ENCODE measurements at places on chromosomes 1 and 21.

DNA sequence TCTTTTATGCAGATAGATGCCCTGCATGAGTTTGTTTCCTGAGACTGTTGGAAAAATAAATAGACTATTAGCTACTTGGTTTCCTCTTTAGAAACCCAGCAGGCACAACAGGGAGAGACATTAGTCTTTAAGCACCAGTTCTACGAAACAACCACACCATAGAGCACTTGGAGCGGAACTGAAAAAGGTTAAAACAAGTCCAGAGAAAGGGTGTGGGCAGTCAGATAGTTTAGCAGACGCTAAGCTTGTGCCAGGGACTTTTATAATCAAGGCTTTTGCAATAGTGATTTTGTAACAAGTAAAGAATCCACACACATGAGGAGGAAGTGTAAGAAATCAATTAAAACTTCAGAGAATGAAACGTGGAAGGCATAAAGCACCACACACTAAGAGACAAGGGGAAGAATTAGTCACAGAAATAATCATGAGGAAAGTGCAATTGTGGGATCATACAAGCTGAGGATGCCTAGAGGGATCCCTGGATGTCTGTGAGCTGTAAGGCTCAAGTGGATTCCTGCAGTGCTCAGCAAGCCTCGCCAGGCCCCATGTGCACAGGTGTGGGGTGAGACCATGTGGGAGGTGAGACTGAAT, 37.8 kb upstream of the TLR5 start:
- no peak for DNase-seq

DNA sequence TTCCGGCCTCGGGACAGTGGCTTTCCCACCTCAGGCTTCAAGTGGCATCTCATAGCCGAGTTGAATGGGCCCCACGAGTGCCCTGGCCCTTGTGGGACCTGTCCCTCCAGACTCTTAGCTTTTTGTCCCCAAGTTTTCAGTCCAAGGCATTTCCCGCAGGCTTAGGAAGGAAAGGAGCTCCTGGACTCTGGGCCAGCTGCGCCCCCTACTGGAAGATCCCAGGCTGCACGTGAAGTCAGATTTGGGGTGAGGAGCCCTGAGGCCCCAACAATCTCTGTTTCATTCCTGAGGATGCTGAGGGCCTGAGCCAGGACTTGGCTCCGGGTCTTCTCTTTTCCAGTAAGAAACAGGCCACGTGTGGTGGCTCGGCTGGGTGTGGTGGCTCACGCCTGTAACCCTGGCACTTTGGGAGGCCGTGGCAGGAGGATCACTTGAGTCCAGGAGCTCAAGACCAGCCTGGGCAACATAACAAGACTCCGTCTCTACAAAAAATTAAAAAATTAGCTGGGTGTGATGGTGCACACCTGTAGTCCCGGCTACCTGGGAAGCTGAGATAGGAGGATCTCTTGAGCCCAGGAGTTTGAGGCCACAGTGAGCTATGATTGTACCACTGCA, 67.4 kb downstream of the ARHGEF10L start:
- DNase-seq: no peak

DNA sequence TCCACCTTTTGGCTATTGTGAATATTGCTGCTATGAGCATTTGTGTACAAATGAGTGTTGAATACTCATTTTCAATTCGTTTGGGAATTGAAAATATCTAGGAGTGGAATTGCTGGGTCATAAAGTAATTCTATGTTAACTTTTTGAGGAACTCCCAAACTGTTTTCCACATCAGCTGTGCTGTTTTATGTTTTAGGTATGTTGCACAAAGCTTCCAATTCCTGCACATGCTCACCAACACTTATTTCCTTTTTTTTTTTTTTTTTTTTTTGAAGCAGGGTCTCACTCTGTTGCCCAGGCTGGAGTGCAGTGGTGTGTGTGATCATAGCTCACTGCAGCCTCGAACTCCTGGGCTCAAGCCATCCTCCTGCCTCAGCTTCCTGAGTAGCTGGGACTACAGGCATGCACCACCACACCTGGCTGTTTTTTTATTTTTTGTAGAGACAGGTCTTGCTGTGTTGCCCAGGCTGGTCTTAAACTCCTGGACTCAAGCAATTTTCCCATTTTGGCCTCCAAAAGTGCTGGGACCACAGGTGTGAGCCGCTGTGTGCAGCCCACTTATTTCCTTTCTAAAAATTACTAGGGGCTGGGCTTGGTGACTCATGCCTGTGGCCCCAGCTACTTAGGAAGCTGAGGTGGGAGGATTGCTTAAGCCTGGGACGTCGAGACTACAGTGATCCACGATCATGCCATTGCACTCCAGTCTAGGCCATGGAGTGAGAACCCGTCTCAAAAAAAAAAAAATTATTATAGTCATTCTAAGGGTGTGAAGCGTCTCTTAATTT, 33.4 kb downstream of the TMCC2 start:
- no peak for DNase-seq

DNA sequence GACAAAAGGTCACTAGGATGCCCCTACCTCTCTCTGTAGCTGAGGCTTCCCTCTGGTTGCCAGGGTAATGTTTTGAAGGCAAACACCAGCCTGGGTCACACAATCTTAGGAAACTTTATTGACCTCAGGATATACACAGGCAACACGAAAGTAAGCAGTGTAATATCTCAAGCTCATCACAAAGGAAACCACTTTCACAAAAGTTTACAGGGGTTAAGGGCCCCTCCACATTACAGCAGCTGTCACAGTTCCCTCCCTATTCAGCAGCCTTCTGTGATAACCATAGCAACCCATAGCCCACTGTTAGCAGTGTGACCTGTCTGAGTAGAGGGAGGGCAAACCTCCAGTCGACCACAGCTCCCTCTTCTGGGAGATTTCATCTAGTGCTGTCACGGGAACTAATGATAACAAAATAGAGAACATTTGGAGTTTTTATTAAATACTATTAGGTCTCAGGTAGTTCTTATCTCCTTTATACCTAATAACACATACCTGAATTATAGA, 149.8 kb downstream of the PTPRC start:
- DNase-seq: no peak

DNA sequence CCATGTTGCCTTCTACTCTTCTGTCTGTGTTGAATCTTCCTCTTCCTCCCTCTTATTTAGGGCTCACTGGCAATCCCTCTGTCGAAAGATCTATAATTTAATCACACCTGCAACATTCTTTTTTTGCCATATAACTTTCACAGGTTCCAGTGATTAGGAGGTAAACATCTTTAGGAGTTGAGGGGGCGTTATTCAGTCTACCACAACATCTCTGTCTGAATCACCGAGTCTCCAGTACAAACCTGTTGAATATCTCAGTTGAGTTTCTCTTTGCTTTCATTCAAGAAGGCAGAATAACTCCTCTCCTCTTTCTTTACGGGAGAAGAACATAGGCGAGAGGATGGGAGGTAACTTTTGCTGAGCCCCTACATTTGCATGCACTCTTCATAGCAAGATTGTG, 101.9 kb upstream of the CDC42BPA start:
- DNase-seq: no peak

Data from GOT3 (cell line).